Activated CD4-positive, alpha-beta T cell treated with anti-CD3 and anti-CD28 coated beads, Interleukin-2, Interleukin-6, amounts not matched to agents 100 ng/mL and 50 ng/mL, durations not matched to agents 16 hours and 8 hours (primary cell): ENCODE measurements at places on chromosomes 2 and 18.
A peak's percentile ranks its signal among the peaks of the same experiment; 100 is the strongest.

- no peak for DNase-seq
These were observed 33.9 kb downstream of the ZBTB7C start for GRCh38 chr18:48375150-48375800.

DNA sequence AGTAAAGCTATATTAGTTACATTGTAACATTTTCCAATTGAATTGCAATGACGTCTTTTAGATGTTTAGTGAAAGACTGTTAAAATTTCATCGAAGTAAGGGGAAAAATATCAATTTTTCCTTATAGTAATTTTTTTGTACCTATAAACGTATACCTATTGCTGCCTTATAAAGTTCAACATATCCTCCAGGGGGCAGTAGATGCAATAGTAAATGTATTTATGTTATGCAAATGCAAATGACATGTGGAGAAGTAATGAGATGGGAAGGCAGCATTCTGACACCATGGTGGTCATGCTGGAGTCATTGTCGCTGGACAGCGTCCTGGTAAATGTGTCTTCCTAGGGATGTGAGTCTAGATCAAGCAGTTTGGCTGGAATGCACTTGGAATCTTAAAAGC, 38.7 kb downstream of the MSTN start:
- DNase-seq: peak; percentile 62

DNA sequence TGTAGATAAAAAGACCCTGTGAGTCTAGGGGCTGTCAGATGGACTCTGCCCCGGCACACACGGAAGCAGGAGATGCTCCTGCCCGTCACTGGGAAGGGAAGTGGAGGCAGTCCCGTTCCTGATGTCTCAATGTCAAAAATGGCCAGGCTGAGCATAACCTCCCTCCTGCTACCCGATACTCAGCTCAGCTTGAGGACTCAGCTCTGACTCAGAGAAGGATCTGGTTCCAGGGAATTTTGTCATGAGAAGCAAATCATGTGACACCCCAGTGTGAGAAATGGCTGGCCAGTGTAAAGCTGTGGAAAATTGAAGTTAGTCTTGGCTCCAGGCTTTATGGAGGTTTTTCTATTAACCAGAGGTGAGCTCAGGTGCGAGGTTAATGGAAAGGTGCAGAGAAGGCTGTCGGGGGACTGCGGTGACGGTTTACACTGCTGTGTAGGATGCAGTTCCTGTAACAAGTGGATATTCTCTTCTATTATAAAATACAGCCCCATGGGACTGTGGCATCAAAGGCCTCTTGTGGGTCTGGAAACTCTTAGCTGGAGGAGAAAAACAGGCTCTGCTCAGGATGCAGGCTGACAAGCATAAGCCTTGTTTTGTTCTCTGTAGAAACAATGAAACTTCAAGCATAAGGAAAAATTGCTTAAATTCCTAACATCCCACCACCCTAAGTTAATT, 24.7 kb upstream of the AGAP1 start:
- no peak for DNase-seq

- DNase-seq: peak; percentile 20
These were observed 123.8 kb downstream of the AKAIN1 start for GRCh38 chr18:5073026-5073944.

GRCh38 chr2:144518748-144519596, 947 bp downstream of the ZEB2 start:
- no peak for DNase-seq
